Esophagus squamous epithelium (tissue), 5 donors: ENCODE measurements at places on chromosomes 1 and 21.

DNA sequence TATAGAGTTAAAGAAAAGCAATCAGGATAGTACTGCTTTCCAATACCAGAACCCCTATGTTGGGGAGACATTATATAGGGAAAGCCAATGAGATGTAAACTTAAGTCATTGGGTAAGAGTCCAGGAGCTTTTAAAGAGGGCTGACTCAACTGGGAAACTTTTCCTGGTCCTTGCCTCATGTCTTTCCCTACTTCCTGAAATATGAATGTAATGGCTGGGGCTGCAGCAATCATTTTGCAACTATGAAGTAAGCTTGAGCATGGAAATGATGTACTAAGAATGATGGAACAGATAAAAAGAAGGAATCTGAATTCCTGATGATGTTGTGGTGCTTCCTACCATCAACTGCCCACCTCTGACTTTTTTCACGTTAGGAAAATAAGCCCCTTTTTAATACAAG, 55.7 kb downstream of the WDR3 start:
- no peak for DNase-seq

GRCh38 chr1:40861224-40862003, 749 bp downstream of the CITED4 start:
- no peak for DNase-seq

DNA sequence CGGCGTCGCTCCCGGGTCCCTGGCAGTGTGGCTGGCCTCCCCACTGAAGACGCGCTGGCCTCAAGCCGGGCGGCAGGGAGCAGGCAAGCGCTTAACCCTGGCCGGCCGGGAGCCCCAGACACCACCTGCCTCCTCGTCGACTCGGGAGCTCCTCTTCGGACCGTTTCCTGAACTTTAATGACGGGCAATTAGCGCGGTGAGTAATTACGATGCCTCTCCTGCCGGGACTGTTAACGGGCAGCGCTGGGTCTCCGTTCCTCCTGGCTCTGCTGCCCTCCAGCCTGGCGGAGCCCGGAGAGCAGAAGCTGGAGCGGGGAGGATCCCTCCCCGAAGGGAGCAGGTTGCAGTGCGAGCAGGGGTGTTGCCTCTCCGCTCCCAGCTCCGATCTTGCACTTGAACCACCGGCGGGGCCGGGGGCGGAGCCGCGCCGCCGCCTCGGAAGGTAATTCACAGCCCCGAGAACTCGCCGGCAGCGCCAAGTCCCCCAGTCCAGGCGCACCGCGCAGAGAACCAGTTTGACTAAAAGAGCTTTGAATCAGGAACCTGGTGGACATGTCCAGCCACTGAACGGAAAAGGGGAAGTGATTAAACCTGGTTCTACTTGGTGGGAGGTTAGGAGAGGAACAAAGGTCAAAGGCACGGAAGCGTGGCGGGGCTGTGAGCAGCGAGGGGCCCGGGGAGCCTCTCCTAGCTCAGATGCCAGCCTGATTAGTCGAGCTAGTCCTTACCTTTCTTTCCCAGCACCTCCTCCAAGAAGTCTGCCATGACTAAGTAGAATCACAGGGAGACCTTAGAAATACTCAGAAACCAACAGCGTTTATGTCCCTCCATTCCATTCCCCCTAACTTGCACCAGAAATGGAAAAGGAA, 18.3 kb upstream of the PLEKHA6 start:
- no peak for DNase-seq

DNA sequence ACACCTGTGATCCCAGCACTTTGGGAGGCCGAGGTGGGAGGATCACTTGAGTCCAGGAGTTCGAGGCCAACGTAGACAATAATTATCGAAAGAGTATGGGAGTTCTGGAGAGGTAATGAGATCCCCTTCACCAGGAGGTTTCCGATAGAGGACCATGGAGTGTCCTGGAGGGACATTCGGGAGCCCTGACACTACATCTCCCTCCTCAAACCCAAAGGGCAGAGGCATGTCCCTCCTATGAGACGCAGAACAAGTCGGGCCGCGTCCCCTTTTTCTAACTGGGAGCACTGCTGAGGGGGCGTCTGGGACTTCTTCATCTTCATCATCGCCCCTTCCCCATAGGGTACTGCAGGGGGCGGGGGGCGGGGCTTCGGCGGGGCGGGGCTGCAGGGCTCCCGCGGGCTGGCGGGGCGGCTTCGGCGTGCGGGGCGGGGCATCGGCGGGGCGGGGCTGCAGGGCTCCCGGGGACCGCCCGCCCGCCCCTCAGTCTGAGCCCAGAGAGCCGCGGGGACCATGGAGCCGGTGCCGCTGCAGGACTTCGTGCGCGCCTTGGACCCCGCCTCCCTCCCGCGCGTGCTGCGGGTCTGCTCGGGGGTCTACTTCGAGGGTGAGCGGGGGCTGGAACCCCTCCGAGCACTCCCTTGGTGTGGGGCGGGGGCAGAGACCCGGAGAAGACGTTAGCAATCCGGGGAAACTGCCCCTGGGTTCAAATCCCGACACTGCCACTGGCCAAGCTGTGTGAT, at the start of gene THEMIS2:
Gene THEMIS2 (plus strand): TSS at position 486 of the 743 bp plus-strand sequence. CDS start 28 bp downstream, at position 514.
- DNase-seq = no peak

- DNase-seq = no peak
Measured at GRCh38 chr1:61370913-61371279, 288.5 kb downstream of the NFIA start.

DNA sequence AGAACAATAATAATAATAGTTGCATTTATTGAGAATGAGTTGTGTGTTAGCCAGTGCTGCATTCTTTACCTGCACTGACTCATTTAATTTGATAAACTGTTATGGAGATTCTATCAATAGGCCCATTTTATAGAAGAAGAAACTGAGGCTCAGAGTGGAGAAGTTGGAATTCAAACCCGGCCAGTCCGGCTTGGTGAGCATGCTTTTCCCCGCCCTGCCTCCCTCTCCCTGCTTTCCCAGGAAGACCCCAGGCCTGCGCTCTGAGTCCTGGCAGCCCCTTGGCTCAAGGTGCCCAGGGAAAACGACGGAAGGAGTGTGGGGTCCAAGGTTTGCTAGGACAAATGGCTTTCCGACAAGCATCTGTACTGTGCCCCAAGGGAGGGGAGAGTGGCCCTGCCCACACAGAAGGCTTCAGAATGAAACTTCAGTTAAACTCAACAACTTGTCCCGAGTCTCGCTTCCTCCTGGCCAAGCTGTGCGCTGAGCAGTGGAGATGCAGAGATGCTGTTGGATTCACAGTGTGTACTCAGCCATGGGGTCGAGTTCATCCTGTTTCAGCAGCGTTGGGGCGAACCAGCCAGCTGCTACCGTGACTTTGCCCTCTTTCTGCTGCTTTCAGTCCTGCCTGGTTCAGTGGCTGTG, 23.3 kb upstream of the PADI6 start:
- no peak for DNase-seq

DNA sequence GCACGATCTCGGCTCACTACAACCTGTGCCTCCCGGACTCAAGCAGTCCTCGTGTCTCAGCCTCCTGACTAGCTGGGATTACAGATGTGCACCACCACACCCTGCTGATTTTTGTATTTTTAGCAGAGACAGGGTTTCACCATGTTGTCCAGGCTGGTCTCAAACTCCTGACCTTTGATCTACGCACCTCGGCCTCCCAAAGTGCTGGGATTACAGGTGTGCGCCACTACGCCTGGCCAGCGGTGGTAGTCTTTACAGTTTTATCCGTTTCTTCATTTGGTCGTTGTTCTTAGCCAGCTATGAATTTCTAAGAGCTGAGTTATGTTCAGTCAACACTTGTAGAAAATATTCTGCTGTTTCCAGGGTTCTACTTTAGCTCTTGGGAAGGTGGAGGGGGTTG, 53.3 kb downstream of the AKNAD1 start:
- DNase-seq = no peak

DNA sequence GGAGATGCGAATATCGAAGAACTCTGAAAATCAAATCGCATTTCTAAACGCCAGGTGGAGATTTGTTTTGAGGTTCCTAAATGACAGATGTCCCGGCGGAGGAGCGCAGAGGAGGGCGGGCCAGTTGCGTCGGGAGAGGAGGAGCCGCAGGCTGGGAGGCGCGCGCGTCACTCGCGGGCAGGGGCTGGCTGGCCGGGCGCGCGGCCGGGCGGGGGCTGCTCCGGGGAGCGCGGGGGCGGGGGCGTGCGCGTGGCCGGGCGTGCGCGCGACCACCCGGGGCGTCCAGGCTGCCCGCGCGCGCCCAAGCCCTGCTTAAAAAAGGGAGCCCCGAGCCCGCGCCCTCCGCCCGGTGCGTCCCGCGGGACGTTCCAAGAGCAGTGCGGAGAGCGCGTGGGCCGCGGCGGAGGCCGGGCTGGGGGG, 47.3 kb downstream of the H3-3A start:
- DNase-seq = peak; percentile 60

DNA sequence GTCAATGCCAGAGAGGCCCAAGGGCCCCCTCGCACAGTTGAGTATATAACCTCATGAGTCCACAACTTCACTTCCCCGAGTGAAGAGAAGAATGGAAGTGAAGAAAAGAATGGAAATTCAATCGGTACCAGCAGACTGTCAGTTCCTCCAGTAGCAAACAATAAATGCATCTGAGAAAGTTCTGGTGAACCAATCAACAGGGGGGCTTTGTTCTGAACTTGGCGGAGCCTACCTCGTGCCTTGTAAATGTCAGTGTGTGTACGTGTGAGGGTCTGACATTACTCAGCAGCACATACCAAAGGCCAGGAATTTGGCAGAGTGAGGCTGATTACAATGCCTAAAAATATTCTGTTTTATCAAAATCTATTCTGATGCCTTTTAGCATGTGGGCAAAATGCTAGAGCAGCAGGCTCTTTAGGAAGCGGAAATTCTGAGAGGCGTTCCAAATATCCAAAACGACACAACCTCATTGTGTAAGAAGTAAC, 238.5 kb downstream of the LTN1 start:
- no peak for DNase-seq

DNA sequence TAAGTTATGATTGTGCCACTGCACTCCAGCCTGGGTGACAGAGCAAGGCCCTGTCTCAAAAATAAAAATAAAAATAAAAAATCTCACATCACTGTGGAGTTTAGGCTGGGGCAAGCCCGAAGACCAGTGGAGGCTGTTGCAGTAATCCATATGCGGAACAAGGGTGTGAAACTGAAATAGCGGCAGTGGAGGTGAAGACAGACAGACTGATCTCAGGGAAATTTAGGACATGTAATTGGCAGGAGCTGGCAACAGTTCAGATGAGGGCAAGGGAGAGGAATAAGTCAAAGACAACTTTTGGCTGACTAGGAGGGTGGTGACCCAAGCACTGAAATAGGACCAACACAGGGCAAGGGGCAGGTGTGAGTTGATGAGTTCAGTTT, 8.4 kb downstream of the ARMH1 start:
- no peak for DNase-seq

GRCh38 chr1:205569411-205570172, 62.2 kb downstream of the ELK4 start:
- no peak for DNase-seq

- DNase-seq = no peak
Measured at GRCh38 chr1:32825181-32825580, 7.7 kb downstream of the S100PBP start.

DNA sequence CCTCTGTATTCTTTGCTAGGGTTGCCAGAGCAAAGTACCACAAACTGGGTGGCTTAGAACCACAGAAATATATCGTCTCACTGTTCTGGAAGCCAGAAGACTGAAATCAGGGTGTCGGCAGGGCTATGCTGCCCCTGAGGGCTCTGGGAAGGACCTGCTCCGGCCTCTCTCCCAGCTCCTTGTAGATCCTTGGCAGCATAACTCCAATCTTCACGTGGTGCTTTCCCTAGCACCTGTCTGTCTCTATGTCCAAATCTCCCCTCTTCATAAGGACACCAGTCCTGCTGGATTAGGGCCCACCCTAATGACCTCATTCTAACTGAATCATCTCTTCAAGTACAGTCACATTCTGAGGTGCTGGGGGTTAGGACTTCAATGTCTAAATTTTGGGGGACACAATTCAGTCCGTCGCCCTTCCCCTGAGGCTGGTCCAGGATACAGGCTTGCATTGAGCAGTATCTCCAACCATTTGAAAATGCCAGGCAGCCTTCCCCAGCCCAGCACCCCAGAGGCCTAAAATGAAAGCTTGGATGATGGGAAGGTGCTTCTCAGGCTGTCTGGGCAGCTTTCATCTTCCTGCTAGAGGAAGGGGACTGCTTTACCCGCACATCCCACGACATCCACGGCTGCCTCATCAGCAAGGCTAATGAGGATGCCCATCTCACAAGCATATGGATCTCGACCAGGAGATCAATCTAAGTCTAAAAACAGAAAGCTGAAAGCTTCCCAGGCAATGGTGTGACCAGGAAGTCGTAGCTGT, 24.7 kb downstream of the TRIM67 start:
- DNase-seq = no peak

DNA sequence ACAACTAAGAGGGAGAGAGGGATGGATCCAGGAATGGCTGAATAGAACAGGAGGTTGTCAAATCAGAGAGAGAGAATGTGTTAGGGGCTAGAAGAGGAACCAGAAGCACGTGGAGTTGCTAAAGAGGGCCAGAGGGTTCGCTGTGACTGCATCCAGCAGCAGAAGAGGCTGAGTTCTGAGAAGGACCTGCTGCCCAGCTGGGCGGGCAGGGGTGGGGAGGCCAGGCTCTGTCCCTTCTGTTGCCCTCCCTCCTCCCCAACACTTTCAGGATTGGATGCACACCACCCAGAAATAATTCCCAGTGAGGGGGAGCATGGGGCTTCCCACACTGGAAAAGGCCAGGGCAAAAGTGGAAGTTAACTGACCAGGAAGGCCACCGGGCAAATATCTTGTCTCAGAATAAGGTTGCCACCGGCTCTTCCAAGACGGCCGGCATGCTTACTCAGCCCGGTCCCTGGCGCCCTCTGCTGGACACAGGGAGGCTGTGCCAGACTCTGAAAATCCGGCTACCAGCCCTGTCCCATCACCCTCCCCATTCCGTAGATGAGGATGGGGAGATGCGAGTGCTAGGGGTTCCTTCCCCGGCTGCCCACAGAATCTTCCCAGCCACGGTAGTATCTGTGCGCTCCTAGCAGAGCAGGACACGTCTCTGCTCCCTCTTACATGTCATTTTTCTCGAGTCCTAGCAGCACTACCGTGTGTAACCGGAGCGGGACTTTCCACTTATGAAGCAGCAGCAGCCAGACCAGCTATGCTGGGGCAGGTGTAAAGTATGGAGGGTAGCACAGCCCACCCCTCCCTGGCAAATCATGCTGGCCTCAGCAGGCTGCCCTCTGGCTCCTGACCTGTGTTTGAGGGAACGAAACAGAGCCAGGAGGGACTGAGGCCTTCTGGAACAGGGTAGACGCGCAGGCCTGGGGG, 46.8 kb upstream of the A3GALT2 start:
- peak; percentile 20 for DNase-seq

DNA sequence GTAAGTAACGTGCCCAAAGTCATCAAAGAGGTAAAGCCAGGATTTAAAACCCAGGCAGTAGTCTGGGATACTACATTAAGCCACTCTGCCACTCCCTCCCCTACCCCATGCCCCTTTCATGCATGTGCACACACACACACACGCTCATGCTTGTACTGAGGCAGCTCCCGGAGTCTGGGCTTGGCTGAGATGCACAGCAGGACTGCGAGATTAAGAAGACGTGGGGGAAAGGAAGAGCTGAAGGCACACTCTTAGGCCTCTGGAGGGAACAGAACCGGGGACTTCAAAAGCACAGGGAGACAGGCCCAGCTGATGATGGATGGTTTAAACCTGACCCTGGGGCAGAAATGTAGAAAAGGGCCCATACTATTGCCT, 98.3 kb downstream of the GLIS1 start:
- DNase-seq = no peak

- no peak for DNase-seq
Measured at GRCh38 chr1:114456586-114456985, 54.4 kb downstream of the TRIM33 start.

- no peak for DNase-seq
Measured at GRCh38 chr1:21239221-21239620, 51.0 kb downstream of the ECE1 start.

GRCh38 chr1:81225789-81226602, 574.7 kb upstream of the ADGRL2 start:
- no peak for DNase-seq

- no peak for DNase-seq
Measured at GRCh38 chr1:56098946-56099345, 480.4 kb downstream of the PLPP3 start.
